ENCODE measurements at places on chromosomes 3 and 15. TPM values are rescaled to one million over a fixed set of nuclear protein-coding genes. Genes with fewer than 3 reads are reported as not detected.

GRCh38 chr3:197890693-197891092, 59.3 kb upstream of the RPL35A start:
- no peaks in the 10 kb centered on the region for H3K36me3 ChIP-seq
- no peaks in the 10 kb centered on the region for H3K27me3 ChIP-seq
- DNase-seq = no peak
- peaks cover 8% of the 10 kb centered on the region for H3K4me1 ChIP-seq
- no peak overlapping the region for H3K4me3 ChIP-seq
- H3K27ac ChIP-seq = no peak overlapping the region

GRCh38 chr3:52237657-52238172, 1.2 kb downstream of the TWF2 start:
- peak overlapping the region; percentile 86 for H3K4me3 ChIP-seq
- H3K27ac ChIP-seq = peak overlapping the region; percentile 69
- peaks cover 29% of the 10 kb centered on the region for H3K4me1 ChIP-seq
- H3K36me3 ChIP-seq = peaks cover 15% of the 10 kb centered on the region

GRCh38 chr15:98428253-98428989, 219.9 kb upstream of the IGF1R start:
- H3K4me1 ChIP-seq = peaks cover 8% of the 10 kb centered on the region
- peaks cover 5% of the 10 kb centered on the region for H3K36me3 ChIP-seq
- peaks cover 15% of the 10 kb centered on the region for H3K27me3 ChIP-seq

- H3K27ac ChIP-seq = peak overlapping the region; percentile 100
- peak overlapping the region; percentile 95 for H3K4me3 ChIP-seq
- H3K27me3 ChIP-seq = no peaks in the 10 kb centered on the region
Measured at GRCh38 chr15:70099967-70100473, 2.3 kb upstream of the TLE3 start.

LCTL gene
- total RNA-seq = not detected

CCR8 gene
- not detected for total RNA-seq

CNTN6 gene
- total RNA-seq = not detected

SCN11A gene
- total RNA-seq = 0.05 TPM

GRCh38 chr3:79258479-79258878, 509.3 kb downstream of the ROBO1 start:
- no peak overlapping the region for H3K27ac ChIP-seq
- no peak for DNase-seq
- H3K4me3 ChIP-seq = no peak overlapping the region
- peaks cover 80% of the 10 kb centered on the region for H3K27me3 ChIP-seq

UBAP1L gene
- total RNA-seq = 3.5 TPM

DNA sequence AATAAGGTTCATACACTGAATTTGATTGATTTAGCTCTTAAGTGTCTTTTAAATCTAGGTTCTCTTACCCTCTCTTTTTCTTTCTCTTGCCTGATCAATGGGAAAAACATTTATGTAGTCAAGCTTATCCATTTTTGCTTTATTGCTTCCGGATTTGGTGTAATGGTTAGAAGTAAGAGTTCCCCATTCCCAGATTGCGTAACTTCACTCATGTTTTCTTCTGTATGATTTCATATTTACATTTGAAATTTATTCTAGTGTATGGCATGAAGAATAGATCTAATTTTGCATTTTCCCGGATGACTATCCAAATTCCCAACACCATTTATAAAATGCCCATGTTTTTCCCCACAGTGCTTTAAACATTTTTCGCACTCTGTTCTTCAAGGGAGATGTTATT, 27.9 kb upstream of the SV2B start:
- peaks cover 6% of the 10 kb centered on the region for H3K4me1 ChIP-seq
- DNase-seq = no peak
- no peaks in the 10 kb centered on the region for H3K36me3 ChIP-seq
- no peaks in the 10 kb centered on the region for H3K27me3 ChIP-seq
- no peak overlapping the region for H3K4me3 ChIP-seq

DNA sequence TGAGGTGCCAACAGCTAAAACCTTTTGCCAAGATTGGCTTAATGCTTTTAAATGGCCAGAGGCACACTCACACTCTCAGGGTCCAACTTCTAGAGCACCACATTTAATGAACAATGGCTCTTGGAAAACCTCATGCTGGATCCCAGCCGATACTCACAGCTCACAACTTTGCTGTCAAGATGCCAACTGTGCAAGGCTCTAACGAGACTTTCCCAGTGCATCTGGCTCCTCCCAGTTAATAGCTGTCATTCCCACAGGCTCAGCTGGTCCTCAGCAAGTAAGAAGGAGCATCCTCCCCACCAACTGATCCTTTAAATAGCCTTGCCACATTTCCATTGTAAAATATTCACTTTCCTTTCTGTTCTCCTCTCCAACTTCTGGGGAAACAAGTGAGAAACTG, 20.3 kb upstream of the FRMD4B start:
- H3K4me1 ChIP-seq = peaks cover 9% of the 10 kb centered on the region
- peaks cover 29% of the 10 kb centered on the region for H3K36me3 ChIP-seq
- no peak overlapping the region for H3K4me3 ChIP-seq
- H3K27ac ChIP-seq = no peak overlapping the region
- H3K27me3 ChIP-seq = no peaks in the 10 kb centered on the region
- DNase-seq = no peak

GRCh38 chr3:152380043-152380442, 111.3 kb downstream of the MBNL1 start:
- no peak for DNase-seq
- peaks cover 7% of the 10 kb centered on the region for H3K36me3 ChIP-seq
- no peak overlapping the region for H3K4me3 ChIP-seq
- H3K4me1 ChIP-seq = peaks cover 29% of the 10 kb centered on the region

DNA sequence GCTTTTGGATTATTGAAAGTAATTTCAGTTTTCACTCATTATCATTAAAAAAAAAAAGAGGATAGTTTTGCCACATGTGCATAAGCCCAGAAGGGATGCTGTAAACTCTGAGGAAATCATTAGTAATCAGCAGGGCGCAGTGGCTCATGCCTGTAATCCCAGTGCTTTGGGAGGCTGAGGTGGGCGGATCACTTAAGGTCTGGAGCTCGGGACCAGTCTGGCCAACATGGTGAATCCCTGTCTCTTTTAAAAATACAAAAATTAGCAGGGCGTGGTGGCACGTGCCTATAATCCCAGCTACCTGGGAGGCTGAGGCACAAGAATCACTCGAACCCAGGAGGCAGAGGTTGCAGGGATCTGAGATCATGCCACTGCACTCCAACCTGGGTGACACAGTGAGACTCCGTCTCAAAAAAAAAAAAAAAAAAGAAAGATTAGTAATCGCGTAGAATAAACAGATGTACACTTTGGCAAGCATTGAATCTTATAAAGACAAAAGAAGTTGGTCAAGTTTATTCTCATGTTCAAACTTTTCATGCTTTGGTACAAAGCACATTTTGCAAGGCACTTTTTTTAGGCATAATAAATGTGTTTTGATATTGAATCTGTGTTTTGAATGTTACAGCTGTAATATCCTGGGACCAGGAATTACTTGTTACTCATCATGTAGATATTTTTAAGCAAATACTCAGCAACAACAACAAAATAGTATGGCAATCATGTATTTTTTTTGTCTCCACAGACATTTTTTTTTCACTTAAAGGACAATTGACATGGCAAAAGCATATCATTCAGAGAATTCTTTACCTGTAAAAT, 93.2 kb upstream of the AGTR1 start:
- DNase-seq = no peak
- no peak overlapping the region for H3K4me3 ChIP-seq
- no peak overlapping the region for H3K27ac ChIP-seq
- peaks cover 50% of the 10 kb centered on the region for H3K27me3 ChIP-seq
- H3K4me1 ChIP-seq = no peaks in the 10 kb centered on the region

GRCh38 chr3:145191543-145191942, 969.4 kb downstream of the PLOD2 start:
- no peak overlapping the region for H3K4me3 ChIP-seq
- no peaks in the 10 kb centered on the region for H3K4me1 ChIP-seq
- no peaks in the 10 kb centered on the region for H3K36me3 ChIP-seq
- no peak overlapping the region for H3K27ac ChIP-seq
- no peak for DNase-seq
- no peaks in the 10 kb centered on the region for H3K27me3 ChIP-seq

GRCh38 chr15:60854858-60855564, 374.1 kb downstream of the RORA start:
- H3K4me1 ChIP-seq = peaks cover 5% of the 10 kb centered on the region
- peaks cover 13% of the 10 kb centered on the region for H3K27me3 ChIP-seq
- no peak overlapping the region for H3K27ac ChIP-seq
- H3K4me3 ChIP-seq = no peak overlapping the region
- H3K36me3 ChIP-seq = no peaks in the 10 kb centered on the region

PIERCE2 gene
- total RNA-seq = 3.5 TPM

- H3K27me3 ChIP-seq = no peaks in the 10 kb centered on the region
- H3K4me1 ChIP-seq = peaks cover 16% of the 10 kb centered on the region
- no peak for DNase-seq
- H3K36me3 ChIP-seq = peaks cover 46% of the 10 kb centered on the region
Measured at GRCh38 chr15:72196409-72197040, 1.1 kb downstream of the GRAMD2A start.

DNA sequence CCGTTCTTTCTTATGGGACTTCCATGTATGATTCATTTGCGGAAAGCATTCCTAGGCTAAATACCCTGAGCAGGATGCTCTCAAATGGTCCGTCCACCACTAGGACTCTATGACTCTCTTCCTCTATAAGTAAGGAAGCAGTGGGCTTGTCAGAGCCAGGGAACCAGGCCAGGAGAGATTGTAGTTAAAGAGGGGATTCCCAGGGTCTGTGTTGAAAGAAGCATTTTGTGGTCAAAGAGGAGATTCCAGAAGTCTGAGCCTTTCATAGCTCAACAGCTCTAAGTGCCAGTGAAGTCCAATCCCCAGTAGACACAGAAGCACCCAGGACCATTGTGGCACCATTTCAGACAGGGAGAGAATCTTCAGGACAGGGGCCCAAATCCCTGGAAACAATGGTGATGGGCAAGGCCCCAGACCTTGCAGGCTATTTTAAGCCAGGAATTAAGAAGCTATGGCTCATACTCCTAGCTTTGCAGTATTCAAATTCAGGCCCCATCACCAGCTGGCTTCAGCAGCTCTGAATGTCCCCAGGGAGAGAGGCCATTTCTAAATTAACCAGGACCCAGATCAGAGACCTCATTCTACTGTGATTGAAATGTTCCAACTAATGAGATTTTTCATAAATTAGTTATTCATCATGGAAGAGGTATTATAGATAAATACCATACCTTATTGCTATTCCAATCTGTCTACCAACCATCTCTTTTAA, 81.7 kb downstream of the CD47 start:
- H3K27ac ChIP-seq = no peak overlapping the region
- DNase-seq = no peak
- no peaks in the 10 kb centered on the region for H3K36me3 ChIP-seq
- H3K4me3 ChIP-seq = no peak overlapping the region

ERICH6 gene
- not detected for total RNA-seq

FBXW12 gene
- not detected for total RNA-seq

DNA sequence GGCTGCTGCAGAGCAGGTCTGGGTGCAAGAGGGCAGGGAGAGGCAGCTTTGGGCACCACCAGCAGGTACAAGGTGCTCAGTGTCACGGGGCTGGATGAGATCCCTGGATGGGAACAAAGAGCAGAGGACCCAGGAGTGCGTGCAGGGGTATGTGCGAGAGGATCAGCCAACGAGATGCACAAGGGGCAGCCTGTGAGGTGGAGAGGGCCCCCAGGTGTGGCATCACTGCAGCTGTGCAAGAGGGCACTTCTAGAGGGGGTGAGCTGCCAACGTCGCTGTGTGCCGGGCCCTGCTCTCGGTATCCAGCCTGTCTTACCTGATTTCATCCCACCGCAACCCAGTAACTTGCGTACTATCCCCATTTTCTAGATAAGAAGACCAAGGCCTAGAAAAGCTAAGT, 67.3 kb upstream of the SNRPA1 start:
- H3K27ac ChIP-seq = no peak overlapping the region
- peaks cover 37% of the 10 kb centered on the region for H3K4me1 ChIP-seq
- no peaks in the 10 kb centered on the region for H3K27me3 ChIP-seq
- H3K4me3 ChIP-seq = no peak overlapping the region
- DNase-seq = no peak

GRCh38 chr3:149536429-149536828, 61.9 kb downstream of the TM4SF4 start:
- H3K4me1 ChIP-seq = peaks cover 48% of the 10 kb centered on the region
- H3K27me3 ChIP-seq = no peaks in the 10 kb centered on the region
- peak; percentile 27 for DNase-seq
- H3K27ac ChIP-seq = peak overlapping the region; percentile 67

TMCC1 gene
- 31.2 TPM for total RNA-seq

PP2D1 gene
- total RNA-seq = not detected

- peaks cover 3% of the 10 kb centered on the region for H3K36me3 ChIP-seq
- H3K4me3 ChIP-seq = no peak overlapping the region
- H3K27me3 ChIP-seq = no peaks in the 10 kb centered on the region
- DNase-seq = no peak
- H3K4me1 ChIP-seq = peaks cover 19% of the 10 kb centered on the region
Measured at GRCh38 chr3:115102046-115102445, 45.0 kb downstream of the ZBTB20 start.

LRRIQ4 gene
- not detected for total RNA-seq

DNA sequence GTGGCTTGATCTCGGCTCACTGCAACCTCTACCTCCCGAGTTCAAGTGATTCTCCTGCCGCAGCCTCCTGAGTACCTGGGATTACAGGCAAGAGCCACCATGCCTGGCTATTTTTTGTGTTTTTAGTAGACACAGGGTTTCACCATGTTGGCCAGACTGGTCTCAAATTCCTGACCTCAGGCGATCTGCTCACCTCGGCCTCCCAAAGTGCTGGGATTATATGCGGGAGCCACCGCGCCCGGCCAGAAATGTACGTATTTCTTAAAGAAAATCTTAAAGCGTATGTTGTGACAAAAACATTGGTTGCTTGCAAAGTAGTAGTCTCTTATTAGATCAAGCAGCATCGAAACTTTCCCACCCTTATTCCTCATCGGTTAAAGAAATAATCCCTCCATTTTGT, 748.9 kb upstream of the NR2F2 start:
- H3K4me3 ChIP-seq = no peak overlapping the region
- H3K4me1 ChIP-seq = no peaks in the 10 kb centered on the region
- no peaks in the 10 kb centered on the region for H3K27me3 ChIP-seq
- no peak overlapping the region for H3K27ac ChIP-seq

GRCh38 chr3:41490360-41490759, 291.1 kb downstream of the CTNNB1 start:
- no peak overlapping the region for H3K27ac ChIP-seq
- H3K36me3 ChIP-seq = no peaks in the 10 kb centered on the region
- H3K4me1 ChIP-seq = no peaks in the 10 kb centered on the region
- H3K4me3 ChIP-seq = no peak overlapping the region
- H3K27me3 ChIP-seq = no peaks in the 10 kb centered on the region
- no peak for DNase-seq

CLDN18 gene
- total RNA-seq = not detected

DNA sequence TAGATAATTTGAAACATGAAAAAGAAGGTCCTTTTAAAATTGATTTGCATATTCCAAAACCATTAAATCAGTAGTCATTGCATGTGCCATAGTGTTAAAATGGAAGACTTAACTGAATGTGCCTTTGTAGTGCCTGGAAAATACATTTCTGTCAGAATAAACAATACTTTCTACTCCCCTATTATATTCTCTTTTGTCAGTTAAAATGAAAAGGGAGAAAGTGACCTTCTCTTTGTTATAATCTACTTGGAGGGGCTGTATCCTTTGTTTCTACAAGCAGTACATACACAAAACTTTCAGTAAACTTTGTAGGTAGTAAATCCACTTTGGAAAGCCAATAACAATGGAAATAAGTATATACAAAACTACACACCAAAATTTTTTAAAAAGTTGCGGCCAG, 189.5 kb downstream of the NLGN1 start:
- peaks cover 87% of the 10 kb centered on the region for H3K27me3 ChIP-seq
- H3K36me3 ChIP-seq = no peaks in the 10 kb centered on the region
- peaks cover 5% of the 10 kb centered on the region for H3K4me1 ChIP-seq
- no peak for DNase-seq
